ENCODE measurements at places on chromosomes 5 and 9. TPM values are rescaled to one million over a fixed set of nuclear protein-coding genes. Genes with fewer than 3 reads are reported as not detected.

Gene IL4
- total RNA-seq: not detected

Gene IL5
- total RNA-seq: not detected

Gene MYOZ3
- 0.30 TPM for total RNA-seq

Gene C5
- total RNA-seq: 1.5 TPM

Gene PKD2L2
- total RNA-seq: not detected

Gene TAF11L5
- total RNA-seq: not detected

Gene PMPCA
- total RNA-seq: 39.5 TPM

Gene LAMC3
- total RNA-seq: under 0.01 TPM

Gene PCDH12
- total RNA-seq: under 0.01 TPM

Gene DDX31
- total RNA-seq: 20.5 TPM

Gene CER1
- total RNA-seq: not detected

Gene FBXL7
- total RNA-seq: 5.3 TPM

Gene ATP10B
- not detected for total RNA-seq

Gene NMUR2
- not detected for total RNA-seq

Gene THBS4
- 0.30 TPM for total RNA-seq

Gene GOLGA1
- total RNA-seq: 13.4 TPM

Gene EDIL3
- total RNA-seq: 182 TPM

Gene PAX5
- not detected for total RNA-seq

Gene PTCD2
- 10.4 TPM for total RNA-seq

Gene TMEM174
- not detected for total RNA-seq

Gene SEC61B
- total RNA-seq: 92.4 TPM

Gene PRR7
- 6.2 TPM for total RNA-seq

Gene TRIM36
- 1.4 TPM for total RNA-seq

Gene NPR3
- total RNA-seq: 1.2 TPM

Gene PFN3
- not detected for total RNA-seq

Gene INSL4
- not detected for total RNA-seq

Gene SLC34A1
- not detected for total RNA-seq

Gene PTGR1
- 46.6 TPM for total RNA-seq

Gene FOXI1
- not detected for total RNA-seq

Gene GMCL2
- not detected for total RNA-seq

Gene TMEFF1
- 5.3 TPM for total RNA-seq

Gene BARHL1
- total RNA-seq: not detected

Gene IFNA21
- total RNA-seq: not detected

Gene ENTPD8
- not detected for total RNA-seq

Gene GABRA1
- total RNA-seq: not detected

Measured in smooth muscle cell of the umbilical artery (primary cell).